ENCODE measurements at places on chromosomes 3 and 15.

DNA sequence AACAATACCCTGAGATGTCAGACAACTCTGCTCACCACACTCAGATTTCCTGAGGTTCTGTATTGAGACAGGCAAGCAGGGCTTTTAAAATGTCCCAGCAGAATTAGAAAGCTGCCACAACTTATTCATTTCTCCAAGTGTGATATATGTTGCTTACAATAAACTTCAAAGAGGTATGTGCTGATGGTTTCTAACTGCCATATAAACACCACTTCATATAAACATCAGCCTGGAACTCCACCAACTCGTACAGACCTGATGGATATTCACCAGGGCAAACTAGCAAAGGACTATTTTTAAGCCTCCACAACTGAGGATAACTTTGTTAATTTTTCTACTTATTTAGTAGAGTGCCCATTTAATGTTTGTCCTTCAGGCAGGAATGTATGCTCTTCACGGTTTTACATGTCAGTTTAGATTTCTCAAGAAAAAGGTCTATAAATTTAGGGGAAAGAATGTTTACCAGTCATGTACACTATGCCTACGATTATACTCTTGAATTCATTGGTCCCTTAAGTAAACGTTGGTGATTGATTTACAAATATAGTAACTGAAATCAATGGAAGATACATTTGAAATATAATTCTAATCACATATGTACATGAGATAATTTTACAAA, 109.6 kb upstream of the ABI3BP start:
- peak; percentile 11 for DNase-seq

DNA sequence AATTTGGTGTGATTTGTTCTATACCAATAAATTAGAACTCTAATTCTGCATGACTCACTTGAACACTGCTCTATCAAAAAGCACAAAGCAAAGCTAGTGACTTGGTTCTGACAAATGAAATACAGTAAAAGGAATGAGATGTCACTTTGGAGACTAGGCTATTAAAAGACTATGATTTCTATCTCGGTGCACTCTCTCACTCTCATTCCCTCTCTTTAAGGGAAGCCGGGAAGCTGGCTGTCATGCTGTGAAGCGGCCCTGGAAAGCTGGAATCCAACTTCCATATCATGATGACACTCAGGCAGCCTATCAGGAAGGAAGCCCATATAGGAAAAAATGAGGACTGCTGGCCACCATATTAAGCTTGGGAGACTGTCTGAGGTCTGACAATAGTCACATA, 590.1 kb upstream of the CBLB start:
- no peak for DNase-seq

GRCh38 chr3:172309741-172310427, 138.4 kb downstream of the GHSR start:
- DNase-seq, result no peak

DNA sequence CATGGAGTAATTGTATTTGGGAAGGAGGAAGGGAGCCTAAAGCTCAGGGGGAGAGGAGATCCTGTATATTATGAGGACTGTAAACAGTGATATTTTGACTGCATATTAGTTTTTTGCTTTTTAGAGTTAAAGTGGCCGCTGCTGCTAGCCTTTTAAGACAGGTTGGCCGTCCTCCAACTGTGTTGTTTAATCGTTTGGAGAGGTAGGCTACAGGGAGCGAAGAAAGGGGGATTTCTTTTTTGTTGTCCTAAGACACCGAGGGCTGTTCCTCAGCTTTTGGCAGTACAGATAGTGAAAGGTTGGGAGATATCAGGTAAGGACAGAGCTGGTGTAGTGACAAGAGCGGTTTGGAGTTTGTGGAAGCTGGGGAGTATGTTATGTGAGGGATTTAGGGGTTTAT, 38.2 kb upstream of the RNF7 start:
- DNase-seq, result no peak

GRCh38 chr3:109640146-109640652, 302.9 kb upstream of the DPPA4 start:
- no peak for DNase-seq

GRCh38 chr3:108970561-108970960, 16.9 kb upstream of the GUCA1C start:
- no peak for DNase-seq

DNA sequence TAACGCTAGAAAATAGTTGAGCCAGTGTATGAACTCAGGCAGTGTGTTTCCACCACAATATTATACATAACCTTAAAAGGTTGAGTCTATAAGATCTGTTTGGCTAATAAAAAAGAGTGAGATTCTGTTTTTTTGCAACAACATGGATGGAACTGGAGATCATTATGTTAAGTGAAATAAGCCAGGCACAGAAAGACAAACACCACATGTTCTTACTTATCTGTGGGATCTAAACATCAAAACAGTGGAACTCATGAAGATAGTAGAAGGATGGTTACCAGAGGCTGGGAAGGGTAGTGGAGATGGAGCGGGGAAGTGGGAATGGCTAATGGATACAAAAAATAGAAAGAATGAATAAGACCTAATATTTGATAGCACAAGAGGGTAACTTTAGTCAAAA, 150.7 kb downstream of the GABRG3 start:
- no peak for DNase-seq

DNA sequence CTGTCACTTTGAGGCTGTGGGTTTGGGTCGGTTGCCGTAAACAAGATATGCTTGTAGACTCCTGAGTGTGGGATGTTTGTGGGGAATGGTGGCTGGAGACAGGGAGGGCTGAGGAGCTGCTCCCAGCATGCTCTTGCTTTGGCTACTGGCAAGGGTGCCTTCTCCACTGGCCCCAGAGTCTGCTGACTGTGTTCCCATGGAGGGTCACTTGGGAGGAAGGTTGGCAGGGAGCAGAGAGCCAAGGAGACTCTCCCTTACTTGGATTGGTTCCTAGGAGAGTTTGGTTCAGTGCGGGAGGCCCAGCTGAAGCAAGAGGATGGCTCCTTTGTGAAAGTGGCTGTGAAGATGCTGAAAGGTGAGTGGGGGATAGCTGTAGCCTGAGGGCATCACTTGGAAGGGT, 11.8 kb downstream of the TYRO3 start:
- no peak for DNase-seq

- peak; percentile 58 for DNase-seq
These were observed 13.2 kb upstream of the ADPGK start for GRCh38 chr15:72796515-72797337.

GRCh38 chr15:99450896-99451358, 114.9 kb upstream of the MEF2A start:
- DNase-seq, result no peak

DNA sequence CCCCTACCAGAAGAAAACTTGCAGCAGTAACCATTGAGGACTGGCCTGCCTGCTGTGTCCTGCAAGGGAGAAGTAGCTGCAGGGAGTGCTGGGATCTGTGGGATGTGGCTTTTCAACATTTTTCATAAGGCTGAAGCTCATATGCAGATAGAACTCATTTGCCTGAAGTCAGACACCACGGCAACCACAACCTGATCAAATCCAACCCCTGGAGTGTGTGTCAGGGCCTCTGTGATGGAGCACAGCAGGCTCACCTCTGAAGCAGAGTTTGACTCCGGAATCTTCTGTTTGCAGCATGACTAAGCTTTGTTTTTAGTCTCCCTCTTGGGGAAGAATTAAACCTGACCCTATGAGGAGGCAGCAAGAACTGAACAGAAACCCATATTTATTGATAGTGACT, 508.7 kb downstream of the AGBL1 start:
- DNase-seq, result no peak

DNA sequence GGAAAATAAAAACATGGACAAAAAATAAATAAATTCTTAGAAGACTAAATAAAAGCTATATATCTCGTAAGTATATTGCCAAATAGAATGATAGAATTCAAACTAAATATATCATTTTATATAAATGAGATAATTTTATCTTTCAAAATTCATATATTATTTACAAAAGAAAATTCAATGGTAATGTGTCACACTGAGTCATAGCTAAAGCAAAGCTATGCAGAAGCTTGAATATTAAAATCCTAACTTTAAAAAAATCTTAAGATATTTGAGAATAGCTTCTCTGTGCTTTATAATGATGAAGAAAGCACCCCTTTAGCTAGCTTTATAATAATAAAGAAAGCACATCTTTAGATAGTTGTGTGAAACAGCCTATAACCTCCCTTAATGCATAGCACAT, 1010.8 kb downstream of the OTOL1 start:
- DNase-seq, result no peak

DNA sequence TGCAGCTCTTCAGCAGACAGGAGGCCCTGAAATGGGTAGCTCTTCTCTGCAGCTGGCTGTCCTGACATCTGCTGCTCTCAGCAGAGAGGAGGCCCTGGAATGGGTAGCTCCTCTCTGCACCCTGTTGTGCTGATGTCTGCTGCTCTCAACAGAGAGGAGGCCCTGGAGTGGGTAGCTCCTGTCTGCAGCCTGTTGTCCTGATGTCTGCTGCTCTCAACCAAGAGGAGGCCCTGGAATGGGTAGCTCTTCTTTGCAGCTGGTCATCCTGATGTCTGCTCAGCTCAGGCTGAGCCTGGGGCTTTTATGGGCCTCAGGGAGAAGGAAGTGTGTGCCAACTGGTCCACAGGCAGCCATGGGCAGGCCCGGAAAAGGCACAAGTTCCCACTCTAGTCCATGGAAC, 66.6 kb downstream of the PIK3CB start:
- DNase-seq, result peak; percentile 37

GRCh38 chr15:38877471-38877870, 312.9 kb upstream of the RASGRP1 start:
- DNase-seq, result no peak

GRCh38 chr15:96035091-96035490, 295.4 kb upstream of the NR2F2 start:
- no peak for DNase-seq

DNA sequence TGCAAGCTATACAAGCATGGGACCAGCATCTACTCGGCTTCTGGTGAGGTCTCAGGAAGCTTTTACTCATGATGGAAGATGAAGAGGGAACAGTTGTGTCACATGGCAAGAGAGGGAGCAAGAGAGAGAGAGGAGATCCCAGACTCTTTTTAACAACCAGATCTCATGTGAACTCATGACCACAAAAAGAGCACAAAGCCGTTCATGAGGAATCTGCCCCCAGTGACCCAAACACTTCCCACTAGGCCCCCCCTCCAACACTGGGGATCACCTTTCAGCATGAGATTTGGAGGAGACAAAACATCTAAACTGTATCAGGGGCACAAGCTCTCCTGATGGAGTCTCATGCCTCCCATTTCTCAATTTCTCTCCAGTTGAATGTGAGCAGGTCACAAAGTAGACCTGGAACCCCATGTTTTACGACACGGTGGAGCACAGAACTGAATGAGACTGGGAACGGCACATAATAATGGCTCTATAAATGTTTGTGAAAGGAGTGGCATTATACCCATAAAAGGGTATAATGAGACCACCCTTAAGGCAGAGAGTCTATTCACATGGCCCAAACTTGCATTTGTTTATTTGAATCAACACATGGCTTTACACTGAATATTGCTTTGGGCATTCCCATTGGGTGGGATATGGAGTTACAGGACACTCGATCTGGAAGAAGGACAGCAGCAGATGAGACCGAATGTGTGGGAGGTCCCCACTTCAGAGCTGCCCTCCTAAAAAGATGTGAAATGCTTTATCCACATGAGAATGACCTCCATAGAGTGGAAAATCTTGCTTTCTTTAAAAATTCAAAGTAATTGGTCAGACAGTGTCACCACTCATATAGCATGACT, 38.8 kb downstream of the IL16 start:
- no peak for DNase-seq

GRCh38 chr3:133525435-133525834, 48.1 kb upstream of the CDV3 start:
- DNase-seq, result no peak

DNA sequence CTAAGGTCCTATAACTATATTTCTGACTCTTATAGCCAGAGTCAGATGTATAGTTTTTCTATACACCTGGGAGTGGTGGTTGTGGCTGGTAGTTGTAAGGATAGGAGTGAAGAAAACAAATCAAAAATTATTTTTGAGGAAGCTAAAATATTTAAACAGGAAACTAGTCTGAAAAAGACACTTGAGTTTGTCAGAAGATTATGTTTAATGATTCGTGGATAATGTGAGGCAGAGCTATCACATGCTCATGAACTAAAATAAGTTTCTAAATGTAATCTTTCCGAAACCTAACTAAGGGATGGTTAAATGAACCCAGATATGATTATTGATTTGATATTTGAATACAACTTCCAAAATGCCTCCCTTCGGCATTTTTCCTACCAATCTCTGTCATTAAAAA, 30.4 kb downstream of the GABRR3 start:
- DNase-seq, result no peak

- DNase-seq, result peak; percentile 21
These were observed 16.1 kb downstream of the POU1F1 start for GRCh38 chr3:87260270-87260669.

GRCh38 chr3:43445820-43446219, 159.5 kb downstream of the SNRK start:
- no peak for DNase-seq

- no peak for DNase-seq
These were observed 1.3 kb downstream of the MAP2K1 start for GRCh38 chr15:66388043-66388363.

Data from large intestine (tissue), 12 donors.